ENCODE measurements at places on chromosomes 12 and 14. TPM values are rescaled to one million over a fixed set of nuclear protein-coding genes. Genes with fewer than 3 reads are reported as not detected.

GLIPR1 gene
- 50.4 TPM for total RNA-seq

DNA sequence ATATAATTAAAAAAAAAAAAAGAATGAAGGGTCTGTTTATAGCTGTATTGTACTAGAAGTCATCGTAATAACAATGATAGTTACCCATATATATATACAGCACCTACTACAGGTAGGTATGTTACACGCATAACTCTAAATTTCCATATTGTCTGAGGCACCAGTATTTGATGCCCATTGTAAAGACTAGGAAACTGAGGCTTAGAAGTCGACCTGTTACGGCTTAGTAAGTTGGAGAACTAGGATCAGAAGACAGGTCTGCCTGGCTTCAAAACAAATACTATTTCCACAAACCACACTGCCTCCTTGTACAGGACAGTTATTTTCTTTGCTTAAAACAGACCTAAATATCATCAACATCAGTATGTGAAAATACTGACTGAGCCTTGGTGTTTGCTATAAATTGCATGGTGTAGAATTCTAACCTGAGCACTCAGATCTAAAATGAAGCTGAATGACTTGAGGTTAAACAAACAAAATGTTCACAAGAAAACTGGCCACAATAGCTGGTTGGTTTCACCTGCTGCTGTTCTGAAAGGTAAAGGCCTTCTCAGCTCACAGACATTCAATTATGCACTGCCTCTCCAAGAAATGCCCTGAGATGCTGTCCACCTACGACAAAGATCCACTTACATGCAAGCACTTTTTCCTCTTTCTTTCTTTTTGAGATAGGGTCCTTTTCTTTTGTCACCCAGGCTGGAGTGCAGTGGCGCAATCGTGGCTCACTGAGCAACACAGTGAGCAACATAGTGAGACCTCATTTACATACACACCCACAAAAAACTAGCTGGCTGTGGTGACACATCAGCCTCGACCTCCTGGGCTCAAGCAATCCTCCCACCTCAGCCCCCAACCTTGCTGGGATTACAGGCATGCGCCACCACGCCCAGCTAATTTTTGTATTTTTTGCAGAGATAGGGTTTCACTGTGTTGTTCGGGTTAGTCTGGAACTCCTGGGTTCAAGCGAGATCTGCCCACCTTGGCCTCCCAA lies 35.7 kb downstream of the SSH1 start:
- DNase-seq = no peak

DNA sequence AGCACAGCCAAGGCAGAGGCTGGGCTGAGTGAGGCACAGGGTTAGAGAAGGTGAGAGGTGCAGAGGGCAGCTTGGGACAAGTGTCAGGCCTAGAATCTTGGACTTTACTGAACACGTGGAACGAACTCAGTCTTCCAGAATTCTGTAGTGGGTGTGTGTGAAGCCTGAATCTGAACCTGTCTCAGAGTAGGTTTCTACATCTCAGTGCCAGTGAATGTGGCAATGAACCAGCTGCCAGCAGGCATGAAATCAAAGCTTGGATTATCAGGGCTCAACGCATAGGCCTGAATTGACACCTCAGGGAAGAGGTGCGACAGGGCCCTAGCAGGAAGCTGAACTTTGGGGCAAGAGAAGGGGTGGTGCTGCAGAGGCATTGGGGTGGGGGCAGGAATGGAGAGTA lies 104.6 kb downstream of the SAMD4A start:
- DNase-seq = no peak

GRCh38 chr12:52792185-52793029 lies 3.5 kb downstream of the KRT3 start:
- no peak for DNase-seq

DNA sequence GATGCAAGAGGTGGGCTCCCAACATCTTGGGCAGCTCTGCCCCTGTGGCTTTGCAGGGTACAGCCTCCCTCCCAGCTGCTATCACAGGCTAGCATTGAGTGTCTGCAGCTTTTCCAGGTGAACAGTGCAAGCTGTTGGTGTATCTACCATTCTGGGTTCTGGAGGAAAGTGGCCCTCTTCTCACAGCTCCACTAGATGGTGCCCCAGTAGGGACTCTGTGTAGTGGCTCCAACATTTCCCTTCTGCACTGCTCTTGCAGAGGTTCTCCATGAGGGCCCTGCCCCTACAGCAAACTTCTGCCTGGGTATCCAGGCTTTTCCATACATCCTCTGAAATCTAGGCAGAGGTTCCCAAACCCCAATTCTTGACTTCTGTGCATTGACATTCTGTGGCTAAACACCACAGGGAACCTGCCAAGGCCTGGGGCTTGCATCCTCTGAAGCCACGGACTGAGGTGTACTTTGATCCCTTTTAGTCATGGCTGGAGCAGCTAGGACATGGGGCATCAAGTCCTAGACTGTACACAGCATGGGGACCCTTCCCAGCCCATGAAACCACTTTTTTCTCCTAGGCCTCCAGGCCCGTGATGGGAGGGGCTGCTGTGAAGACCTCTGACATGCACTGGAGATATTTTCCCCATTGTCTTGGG lies 24.0 kb upstream of the SLC38A1 start:
- no peak for DNase-seq

DNA sequence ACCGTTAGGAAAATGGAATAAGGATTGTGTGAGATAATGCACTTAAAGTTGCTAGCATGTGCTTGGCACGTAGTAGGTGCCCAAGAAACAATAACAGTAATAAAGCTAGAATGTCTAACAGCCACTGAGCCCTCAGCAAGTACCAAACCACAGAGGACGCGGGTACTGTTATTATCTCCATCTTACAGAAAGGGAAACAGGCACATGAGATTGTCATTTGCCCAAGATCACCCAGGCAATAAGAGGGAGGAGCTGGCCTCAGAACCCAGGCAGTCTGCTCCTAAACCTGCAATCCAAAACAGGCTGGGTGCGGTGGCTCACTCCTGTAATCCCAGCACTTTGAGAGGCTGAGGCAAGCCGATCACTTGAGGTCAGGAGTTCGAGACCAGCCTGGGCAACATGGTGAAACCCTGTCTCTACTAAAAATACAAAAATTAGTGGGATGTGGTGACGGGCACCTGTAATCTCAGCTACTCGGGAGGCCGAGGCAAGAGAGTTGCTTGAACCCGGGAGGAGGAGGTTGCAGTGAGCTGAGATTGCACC lies 5.1 kb upstream of the SDS start:
- no peak for DNase-seq

- DNase-seq = no peak
Observed at GRCh38 chr12:7146906-7147305, 16.7 kb downstream of the CLSTN3 start.

DNA sequence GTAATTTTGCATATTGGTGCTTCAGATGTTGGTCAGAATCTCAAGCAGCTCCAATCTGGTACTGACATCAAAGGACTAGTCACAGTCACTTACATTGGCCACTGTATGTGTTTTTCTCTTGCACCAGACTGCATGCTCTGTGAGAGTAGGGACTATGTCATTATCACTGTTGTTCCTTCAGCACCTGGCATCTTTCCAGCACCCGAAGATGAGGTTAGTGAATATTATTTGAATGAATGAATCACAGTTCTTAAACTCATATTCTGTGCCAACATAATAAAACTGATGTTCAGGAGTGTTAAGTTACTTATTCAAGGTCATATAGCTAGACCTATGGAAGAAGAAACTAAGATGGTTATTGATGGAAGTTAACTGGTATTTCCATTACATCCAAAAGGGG lies 204.5 kb upstream of the TBX3 start:
- DNase-seq = no peak
